ENCODE measurements at places on chromosomes 3 and 15.

DNA sequence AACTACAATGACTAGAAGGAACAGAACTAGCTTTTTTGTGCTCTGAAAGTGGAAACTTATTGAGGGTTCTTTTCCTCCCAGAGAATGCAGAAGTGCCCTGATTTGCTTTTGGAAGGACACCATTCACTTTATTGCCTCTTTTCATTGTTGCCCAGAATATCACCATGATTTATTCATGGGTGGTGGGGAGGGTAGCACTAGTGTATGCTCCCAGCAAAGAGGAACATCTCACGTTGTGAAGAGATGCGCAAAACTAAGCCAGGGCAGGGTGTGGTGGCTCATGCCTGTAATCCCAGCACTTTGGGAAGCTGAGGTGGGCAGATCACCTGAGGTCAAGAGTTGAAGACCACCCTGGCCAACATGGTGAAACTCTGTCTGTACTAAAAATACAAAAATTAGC is 31.4 kb downstream of the FLNB start:
- DNase-seq: no peak

DNA sequence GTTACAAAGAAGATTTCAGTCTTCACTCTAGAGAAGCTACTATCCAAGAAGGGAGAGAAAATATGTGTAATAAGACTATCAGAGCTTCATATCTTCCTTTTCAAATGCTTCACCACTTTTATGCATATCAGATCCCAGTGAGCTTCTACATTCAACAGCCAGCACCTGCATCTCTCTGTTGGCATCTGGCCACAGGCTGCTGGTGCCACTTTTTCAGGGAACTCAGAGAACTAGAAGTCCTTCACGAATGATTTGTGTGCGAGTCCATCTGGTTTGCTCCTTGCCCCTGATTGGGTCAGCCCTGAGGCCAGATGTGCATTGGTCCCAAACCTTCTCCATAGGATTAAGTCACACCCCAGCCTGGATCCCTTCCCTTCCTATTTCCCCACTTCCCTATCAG is 22.1 kb downstream of the SNTN start:
- DNase-seq: no peak

DNA sequence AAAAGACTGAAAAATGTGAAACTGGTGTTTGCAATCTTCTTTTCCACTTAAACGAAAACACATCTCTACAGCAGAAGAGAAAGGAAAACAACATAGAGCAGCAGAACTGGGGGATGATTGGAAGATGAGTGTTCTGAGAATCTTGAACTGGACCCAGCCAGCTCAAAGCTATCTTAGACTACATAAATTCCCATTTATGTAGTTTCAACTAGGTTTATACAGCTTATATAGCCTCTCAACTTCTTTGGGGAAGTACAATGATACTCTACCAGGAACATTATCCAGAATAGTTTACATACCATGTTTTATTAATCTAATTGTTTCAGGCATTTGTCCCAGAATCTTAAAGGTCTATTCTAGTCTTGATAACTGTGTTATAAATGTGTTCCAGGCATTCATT is 658.2 kb upstream of the LMCD1 start:
- no peak for DNase-seq

- no peak for DNase-seq
Observed at GRCh38 chr3:60391292-60391691, 860.0 kb downstream of the FHIT start.

- no peak for DNase-seq
Observed at GRCh38 chr3:106092792-106093191, 224.0 kb upstream of the CBLB start.

- DNase-seq: peak; percentile 62
Observed at GRCh38 chr15:70023064-70023768, 74.5 kb downstream of the TLE3 start.

DNA sequence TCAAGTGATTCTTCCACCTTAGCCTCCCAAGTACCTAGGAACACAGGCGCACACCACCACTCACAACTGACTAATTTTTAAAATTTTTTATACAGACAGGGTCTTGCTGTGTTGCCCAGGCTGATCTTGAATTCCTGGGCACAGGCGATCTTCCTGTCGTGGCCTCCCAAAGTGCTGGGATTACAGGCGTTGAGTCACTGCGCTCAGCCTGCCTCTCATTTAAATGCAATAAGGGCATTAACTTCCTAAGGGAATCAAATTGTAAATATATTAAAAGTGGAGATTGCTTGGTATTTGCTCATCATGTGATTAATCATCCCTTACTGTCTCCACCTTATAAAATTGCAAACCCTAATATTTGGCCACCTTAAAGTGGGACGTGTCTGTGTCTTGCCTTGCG is 65.2 kb downstream of the PGPEP1L start:
- no peak for DNase-seq

GRCh38 chr3:24164967-24165602 is 220.0 kb downstream of the NR1D2 start:
- DNase-seq: no peak
